Right cardiac atrium (tissue), 5 donors: ENCODE measurements at places on chromosomes 1 and 21. TPM values are rescaled to one million over a fixed set of nuclear protein-coding genes. Genes with fewer than 3 reads are reported as not detected.

The PHC2 gene
- total RNA-seq = 101 TPM

The TSPEAR gene
- 1.4 TPM for total RNA-seq

The THEM5 gene
- total RNA-seq = 0.24 TPM

The NMNAT2 gene
- 54.4 TPM for total RNA-seq

The TRABD2B gene
- 18.4 TPM for total RNA-seq

The KRTAP21-2 gene
- total RNA-seq = not detected

The NHLH1 gene
- not detected for total RNA-seq

The SPRR5 gene
- not detected for total RNA-seq

The DMBX1 gene
- total RNA-seq = not detected
